ENCODE measurements at places on chromosomes 16 and 17.

DNA sequence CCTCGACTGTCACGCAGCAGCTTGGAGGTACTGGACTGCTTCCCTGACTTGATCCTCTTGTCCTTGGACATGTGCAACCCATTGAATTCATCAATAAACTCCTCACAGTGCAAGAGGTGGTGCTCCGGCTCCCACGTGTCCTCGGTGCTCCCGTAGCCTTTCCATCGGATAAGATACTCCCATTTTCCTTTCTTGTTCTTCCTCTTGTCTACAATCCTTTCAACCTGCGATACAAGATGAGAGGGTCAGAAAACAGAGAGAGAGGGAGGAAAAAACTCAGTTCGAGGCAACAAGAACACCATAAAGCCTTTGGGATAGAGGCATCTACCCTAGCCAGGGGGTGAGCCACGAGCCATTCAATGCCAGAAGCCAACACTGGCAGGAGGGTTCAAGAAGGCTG, 119.5 kb downstream of the CDYL2 start:
- no peak for DNase-seq

DNA sequence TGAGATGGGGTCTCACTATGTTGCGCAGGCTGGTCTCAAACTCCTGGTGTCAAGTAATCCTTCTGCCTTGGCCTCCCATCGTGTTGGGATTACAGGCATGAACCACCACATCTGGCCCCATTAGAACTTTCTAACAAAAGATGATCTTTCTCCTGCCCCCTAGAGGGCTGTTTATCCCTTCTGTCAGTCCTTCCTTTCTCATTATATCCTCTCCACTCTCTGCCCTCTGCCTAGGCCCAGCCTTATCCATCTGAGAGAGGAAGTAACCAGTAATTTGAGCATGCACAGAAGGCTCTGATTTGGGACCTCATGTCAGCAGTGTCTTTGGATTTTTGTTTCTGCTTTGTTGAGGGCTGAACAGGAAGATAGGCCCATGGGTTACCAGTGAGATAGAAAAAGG, 4.4 kb upstream of the DHX40 start:
- peak; percentile 71 for DNase-seq

- DNase-seq, result peak; percentile 88
Measured at GRCh38 chr17:7834542-7834956, 532 bp downstream of the KDM6B start.

DNA sequence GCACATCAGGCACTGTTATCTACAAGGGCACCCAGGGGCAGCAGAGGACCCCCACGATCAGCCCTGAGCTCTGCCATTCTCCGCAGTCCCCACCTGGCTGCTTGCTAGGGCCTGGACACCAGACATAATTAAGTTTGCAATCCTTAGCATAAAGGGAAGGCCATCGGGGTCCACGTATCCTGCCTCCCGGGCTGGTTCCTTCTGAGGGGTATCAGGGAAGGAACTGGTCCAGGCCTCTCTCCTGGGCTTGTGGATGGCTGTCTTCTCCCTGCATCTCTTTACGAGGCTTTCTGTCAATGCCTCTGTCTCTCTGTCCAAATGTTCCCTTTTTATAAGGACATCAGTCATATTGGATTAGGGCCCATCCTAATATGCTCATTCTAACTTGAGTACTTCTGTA, 77.8 kb downstream of the CYLD start:
- no peak for DNase-seq

DNA sequence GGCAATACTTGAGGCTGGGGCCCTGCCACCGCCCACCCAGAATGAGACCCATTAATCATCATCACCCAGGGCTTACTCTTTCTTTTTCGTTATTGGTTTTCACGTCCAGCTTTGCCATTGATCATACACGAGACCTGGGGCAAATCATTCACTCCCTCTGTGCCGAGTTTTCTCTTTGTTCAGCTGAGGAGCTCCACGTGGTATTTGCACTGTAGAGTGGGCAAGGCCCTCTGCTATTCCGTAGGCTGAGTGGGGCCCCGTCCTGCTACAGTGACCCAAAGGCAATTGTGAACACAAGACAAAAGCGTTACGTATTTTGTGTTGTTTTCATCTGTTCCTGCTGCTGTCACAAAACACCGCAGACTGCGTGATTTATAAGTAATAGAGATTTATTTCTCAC, 23.6 kb upstream of the CBX2 start:
- DNase-seq, result no peak

GRCh38 chr16:57775661-57776469, 26.4 kb downstream of the KIFC3 start:
- DNase-seq, result no peak

DNA sequence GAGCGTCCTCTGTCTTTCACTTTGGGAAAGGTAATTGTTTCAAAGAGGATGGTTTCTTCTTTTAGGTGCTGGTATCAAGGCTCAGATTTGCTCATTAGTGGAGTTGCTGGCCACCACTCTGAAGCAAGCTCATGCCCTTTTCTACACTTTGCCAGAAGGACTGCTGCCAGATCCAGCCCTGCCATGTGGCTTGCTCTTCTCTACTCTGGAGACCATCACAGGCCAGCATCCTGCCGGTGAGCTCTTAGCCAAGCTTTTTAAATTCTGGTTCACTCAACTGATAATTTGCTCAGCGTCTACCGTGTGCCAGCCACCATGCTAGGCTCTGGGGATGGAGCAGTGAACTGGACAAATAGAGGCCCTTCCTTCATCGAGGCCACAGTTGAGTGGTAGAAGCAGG, 4.3 kb downstream of the COG1 start:
- no peak for DNase-seq

GRCh38 chr17:64117981-64118979, 11.7 kb downstream of the ERN1 start:
- DNase-seq, result peak; percentile 90

GRCh38 chr16:67283039-67283825, 3.9 kb downstream of the PLEKHG4 start:
- DNase-seq, result peak; percentile 56

DNA sequence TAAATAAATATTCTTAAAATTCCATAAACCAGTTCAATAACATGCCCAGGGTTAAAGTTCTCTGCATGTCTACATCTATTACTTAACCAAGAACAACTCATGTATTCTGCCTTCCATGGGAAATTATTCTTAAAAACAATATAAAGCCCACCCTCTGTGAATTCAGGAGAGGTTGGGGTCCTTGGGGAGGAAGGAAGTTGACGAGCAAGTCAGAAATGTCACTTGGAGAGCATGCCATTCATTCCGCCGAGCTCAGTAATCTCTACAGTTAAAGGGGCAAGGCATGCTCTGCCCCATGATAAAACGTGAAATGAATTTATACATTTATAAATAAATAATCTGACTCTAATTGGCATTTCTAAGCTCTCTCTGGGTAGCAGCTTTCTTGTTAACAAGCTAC, 405.1 kb downstream of the TOX3 start:
- DNase-seq, result no peak

DNA sequence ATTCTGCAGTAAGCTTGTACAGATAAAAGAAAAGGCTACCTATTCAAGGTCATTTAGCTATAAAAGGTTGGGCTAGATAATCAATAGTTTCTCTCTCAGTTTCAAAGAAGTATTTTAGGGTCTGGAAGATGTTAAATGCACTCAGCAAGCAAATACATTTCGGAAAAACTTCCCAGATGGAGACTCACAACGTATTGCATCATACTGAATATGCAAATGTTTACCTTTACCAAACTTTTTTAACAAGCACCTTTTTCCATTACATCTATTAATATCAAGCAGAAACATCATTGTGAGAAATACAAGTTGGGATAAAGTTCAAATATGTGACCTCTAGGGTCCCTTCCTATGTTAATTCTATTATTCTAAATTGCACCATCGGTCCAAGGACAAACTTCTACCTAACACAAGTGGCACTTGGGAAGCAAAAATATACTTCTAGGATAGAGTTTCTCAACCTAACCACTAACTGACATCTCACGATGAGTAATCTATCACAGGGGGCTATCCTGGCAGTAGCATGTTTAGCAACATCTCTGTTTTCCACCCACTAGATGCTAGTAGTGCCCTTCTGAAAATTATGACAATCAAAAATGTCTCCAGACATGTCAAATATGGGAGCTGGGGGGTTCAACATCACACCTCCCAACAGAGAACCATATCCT, 14.5 kb downstream of the KANSL1 start:
- peak; percentile 84 for DNase-seq

- DNase-seq, result peak; percentile 98
Measured at GRCh38 chr17:42566883-42567573, at the start of gene MLX. TSS of gene MLX (plus strand) at chr17:42567100. CDS start at chr17:42567125, 25 bp downstream.

GRCh38 chr16:4891097-4891885, 44.0 kb downstream of the UBN1 start:
- DNase-seq, result no peak

GRCh38 chr17:82439829-82440365, 10.7 kb downstream of the CYBC1 start:
- DNase-seq, result no peak

DNA sequence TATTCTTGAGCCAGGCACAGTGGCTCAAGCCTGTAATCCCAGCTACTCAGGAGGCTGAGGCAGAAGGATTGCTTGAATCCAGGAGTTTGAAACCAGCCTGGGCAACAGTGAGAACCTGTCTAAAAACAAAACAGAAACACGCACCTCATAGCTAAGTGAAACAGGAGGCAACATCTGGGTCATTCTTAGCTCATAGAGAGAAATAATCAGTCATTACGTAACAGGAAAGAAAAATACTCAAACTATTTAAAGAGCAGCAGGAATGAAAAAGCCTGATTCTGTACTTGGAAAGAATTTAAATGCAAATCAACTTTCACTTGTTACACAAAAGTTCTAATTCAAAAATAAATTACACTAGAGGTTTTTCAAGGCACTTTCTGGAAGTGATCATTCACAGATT, 17.2 kb downstream of the CHCT1 start:
- DNase-seq, result peak; percentile 23

- DNase-seq, result no peak
Measured at GRCh38 chr16:85557083-85557970, 55.8 kb upstream of the GSE1 start.

- no peak for DNase-seq
Measured at GRCh38 chr17:61235001-61235826, 164.4 kb upstream of the TBX2 start.

DNA sequence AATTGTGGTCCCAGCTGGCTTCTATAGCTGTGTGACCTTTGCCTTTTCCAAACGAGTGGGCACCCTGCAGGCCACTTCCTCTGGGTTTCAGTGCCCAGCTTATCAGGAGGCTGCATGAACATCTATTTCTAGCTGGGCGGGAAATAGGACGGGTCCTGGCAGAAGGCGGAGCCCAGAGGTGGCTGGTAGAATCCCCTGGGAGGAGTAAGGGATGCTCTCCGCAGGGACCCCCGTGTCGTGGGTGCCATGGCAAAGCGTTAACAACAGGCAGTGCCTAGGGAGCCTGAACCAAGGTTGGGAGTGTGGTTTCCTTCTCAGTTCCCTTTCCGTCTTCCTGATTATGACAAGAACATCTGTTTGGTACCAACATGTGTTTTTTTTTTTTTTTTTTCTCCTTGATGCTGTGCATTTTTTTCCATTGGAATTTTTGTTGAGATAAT, 58.2 kb downstream of the PLCG2 start:
- DNase-seq, result peak; percentile 21

DNA sequence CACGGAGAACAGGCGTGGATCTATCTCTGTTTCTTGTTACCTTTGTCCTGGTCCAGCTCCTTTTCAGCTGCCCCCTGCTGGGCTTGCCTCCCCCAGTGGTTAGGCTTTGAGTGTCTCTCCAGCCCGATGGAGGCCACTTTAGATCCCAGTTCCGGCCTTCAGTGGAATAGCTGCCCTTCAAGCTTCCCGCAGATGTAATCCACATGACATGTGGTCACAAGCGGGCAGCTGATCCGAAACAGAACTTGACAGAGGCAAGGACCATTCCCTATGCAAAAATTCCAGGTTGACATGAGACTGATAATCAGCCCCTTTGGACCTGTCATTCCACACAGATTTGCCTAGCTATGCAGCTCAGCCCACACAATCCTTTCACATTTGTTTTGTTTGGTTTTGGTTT, 40.6 kb upstream of the AQP8 start:
- DNase-seq, result no peak

- DNase-seq, result no peak
Measured at GRCh38 chr16:4529085-4530060, 9.2 kb downstream of the CDIP1 start.

- no peak for DNase-seq
Measured at GRCh38 chr16:50616386-50616785, 64.7 kb downstream of the SNX20 start.

DNA sequence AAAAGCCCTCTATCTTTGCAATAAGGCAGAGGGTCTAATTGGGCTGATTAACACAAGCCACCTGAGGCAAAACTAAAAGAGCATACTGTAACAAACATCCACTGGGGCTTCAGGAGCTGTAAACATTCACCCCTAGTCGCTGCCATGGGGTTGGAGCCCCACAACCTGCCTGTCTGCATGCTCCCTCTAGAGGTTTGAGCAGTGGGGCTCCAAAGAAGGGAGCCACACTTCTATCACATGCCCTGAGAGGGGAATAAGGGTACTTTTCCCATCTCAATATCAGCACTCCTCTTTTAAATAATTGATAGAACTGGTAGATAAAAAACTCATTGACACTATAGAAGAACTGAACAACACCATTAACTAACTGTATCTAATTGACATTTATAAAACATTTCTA, 130.1 kb upstream of the COX10 start:
- DNase-seq, result no peak

- DNase-seq, result no peak
Measured at GRCh38 chr17:60248618-60249289, 99.0 kb downstream of the CA4 start.

DNA sequence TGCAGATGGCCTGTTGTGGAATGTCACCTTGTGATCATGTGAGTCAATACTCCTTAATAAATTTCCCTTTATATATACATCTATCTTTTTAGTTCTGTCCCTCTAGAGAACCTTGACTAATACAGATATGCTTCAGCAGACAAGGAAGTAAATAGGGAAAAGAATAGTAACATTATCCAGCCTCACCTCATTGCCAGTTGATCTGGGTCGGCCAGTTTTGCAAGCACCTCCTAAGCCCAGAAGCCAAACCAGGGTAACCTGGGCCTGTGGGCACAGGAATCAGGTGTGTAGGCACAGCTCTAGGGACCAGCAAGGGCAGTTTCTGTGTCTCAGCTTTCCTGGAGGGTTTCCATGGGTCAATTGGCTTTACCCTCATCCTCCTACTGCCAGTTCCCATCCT, 11.9 kb upstream of the CCL17 start:
- DNase-seq, result no peak

- no peak for DNase-seq
Measured at GRCh38 chr16:79272141-79272577, 328.4 kb downstream of the MAF start.

DNA sequence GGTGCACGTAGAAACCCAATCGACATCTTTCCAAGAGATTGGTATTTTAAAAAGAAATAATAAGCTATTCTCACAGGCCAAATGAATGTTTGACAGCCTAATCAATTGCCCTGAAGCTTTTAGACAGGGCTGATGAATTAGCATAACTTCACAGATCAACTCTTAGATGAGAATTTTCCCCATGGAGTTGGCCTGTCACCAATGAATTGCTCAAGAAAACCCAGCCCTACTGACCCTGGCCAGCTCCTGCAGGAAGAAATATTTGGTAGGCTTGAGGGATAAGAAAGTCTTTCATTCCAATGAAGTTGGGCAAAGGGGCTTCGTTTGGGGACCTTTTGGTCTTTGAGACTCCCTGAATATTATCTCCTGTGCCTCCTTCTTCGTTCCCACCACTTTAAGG, 23.4 kb upstream of the SEC14L1 start:
- no peak for DNase-seq

GRCh38 chr17:81635973-81636504, 873 bp downstream of the NPLOC4 start:
- peak; percentile 58 for DNase-seq

- DNase-seq, result no peak
Measured at GRCh38 chr16:20614186-20615141, 38.3 kb upstream of the ACSM2B start.

- DNase-seq, result no peak
Measured at GRCh38 chr17:77253611-77254051, 112.9 kb downstream of the SEC14L1 start.

Data from suppressor macrophage treated with lipopolysaccharide for 1 hour (primary cell).